ENCODE measurements at places on chromosomes 13 and 19.

GRCh38 chr19:32819419-32820400, 49.9 kb downstream of the SLC7A9 start:
- no peak for DNase-seq

GRCh38 chr19:48186541-48186991, 16.1 kb downstream of the ZSWIM9 start:
- no peak for DNase-seq

- no peak for DNase-seq
These were observed 824.3 kb upstream of the KLHL1 start for GRCh38 chr13:70932511-70932910.

DNA sequence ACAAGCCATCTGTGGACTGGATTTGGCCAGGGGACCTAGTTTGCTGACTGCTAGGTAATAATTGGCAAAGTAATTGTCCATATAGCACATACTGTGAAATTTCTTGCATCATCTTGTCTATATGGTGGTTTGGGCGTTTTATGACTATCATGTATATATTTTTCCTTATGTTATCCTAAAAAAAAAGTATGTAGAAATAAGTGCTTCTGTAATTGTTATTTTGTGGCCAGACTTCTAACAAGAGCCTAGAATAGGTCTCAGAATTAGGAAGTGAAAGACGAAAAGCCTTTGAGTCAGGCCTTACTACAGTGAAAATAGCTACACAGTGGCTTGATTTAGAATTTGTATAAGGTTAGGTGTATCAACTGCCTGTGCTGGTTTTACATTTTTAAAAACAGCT, 4.2 kb downstream of the FNDC3A start:
- no peak for DNase-seq

DNA sequence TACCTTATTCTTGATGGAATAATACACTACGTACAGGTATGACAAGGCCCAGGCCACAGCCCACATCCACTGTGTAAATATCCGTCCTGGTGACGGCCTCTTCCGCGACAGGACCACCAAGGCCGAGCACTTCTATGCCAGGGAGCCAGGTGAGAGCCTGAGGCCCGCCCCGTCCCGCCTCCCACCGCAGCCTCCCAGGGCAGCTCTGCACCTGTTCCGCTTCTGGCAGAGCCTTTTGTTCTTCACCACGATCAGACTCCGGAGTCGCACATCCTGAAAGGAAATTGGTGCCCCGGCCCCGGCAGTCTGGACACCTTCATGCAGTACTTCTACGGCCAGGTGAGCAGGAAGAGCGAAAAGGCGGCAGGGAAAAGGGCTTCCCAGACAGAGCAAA, 10.6 kb upstream of the ZNF358 start:
- DNase-seq, result no peak

- no peak for DNase-seq
These were observed 688 bp downstream of the ZFP36 start for GRCh38 chr19:39407410-39407659.

- DNase-seq, result no peak
These were observed 187.2 kb downstream of the ITGBL1 start for GRCh38 chr13:101639711-101640110.

GRCh38 chr19:7527516-7528191, 5.2 kb downstream of the MCOLN1 start:
- DNase-seq, result no peak

DNA sequence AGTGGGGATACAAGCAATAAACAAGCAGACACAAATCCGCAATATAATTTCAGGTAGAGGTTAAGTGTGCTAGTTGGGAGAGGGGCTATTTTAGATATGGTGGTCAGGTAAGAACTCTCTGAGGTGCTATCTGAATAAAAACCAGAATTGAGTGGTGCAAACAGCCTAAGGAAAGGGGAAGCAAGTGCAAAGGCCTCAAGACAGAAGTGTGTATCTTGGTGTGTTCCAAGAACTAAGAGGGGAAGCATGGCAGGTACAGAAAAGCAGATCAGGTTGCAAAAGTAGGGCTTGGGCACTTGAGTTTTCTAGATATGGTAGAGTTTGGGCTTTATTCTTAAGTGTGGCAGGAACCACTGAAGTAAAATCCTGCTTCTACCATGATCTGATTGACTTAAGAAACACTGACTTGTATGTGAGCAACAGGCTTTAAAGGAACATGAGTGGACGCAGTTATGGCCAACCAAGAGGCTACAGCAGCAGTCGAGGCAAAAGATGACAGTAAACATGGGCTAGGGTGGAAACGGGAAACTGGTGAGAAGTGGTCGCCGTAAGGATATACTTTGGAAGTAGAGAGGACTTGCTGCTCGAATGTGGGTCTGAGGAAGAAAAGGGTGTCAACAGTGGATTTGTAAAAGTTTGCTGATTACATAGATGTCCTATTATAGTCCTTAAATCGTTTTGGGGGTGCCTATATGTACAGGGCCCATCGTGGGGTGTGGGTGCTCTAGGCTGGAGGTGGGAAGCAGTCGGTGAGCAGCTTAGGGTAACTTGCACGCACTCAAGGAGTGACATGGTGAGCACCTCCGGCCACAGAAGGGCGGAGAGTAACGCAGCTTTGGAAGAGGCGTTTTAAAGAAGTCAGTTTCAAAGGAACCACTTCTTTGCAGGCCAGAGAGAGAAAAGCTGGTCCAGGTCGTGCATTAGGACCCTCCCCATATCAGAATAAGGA, 677 bp downstream of the TGDS start:
- peak; percentile 45 for DNase-seq

DNA sequence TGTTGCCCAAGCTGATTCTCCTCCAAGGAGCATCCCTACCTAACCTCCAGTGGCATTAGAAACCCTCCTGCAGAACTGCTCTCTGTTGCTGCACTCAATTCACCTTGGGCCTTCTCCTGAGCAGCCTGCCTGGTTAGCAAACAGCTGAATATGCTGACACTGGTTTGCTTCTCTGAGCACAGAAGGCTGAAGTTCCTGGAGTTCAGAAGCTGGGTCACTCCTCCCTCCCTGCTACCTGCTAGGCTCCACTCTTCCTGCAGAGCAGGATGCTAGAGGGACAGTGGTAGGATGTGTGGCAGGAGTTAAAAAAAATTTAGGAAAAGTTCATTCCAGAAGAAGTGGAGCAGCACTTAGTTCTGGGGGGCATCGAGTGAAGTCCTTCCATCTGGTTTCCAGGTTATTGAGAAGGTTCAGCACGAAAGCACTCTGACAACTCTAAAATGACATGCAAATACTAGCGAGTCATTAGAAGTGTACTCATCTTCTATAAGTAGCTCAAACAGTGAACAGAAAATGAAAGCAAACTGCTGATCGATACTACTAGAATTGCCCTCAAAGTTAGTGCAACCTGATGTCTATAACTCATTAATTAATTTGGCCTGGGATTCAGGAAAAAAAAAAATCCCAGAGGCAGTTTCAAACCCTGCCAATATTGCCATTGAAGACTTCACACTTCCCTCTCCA, 293.7 kb downstream of the POU4F1 start:
- no peak for DNase-seq

- DNase-seq, result no peak
These were observed 13.5 kb downstream of the CRYL1 start for GRCh38 chr13:20512042-20512683.

Measured in activated CD4-positive, alpha-beta T cell treated with anti-CD3 and anti-CD28 coated beads, Interleukin-10, Interleukin-2, amounts not matched to agents 100 ng/mL and 50 ng/mL, durations not matched to agents 16 hours and 8 hours (primary cell).